ENCODE measurements at places on chromosomes 13 and 19.

GRCh38 chr19:5984600-5984999 lies 6.7 kb upstream of the RANBP3 start:
- DNase-seq = no peak

- peak; percentile 63 for DNase-seq
Measured at GRCh38 chr19:55383279-55384130, 587 bp downstream of the TMEM238 start.

DNA sequence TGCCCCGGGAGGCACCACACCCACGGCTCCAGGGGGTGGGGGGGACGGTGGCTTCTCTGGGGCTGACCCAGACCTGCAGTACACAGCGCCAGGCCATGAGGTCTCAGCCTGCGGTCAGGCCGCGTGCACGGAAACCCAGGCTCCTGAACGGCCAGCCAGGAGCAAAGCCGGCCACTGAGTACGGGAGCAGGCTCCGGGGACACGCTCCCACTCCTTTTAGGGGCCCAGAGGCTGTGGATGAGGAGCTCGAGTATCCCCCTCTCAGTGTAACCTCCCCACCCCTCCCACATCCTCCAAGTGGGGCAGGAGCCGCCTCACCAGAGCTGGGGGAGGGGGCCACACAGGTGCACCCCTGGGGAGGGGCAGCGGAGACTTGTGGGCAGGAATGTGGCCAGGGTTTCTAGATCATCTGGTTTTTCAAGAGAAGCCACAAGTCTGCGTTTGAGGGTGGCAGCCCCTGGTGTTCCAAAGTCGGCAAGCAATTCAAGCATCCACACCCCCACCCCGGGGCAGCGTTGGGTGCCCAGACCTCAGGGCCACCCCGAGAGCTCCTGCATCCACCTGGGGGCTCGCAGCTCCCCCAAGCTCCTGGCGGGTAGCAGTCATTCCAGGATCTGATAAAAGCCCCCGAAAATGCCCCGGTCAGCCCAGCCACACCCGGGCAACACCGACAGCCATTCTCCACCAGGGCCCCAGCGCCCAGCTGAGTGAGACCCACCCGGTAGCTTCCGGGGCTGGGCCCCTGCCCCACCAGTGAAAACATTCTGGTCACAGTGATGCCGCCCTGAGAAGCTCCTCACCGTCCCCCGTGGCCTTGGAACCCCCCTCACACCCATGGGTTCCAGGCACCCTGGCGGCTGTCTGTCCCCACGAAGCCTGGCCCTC lies 6.1 kb downstream of the SBNO2 start:
- no peak for DNase-seq

GRCh38 chr13:79338343-79338742 lies 67.7 kb downstream of the RBM26 start:
- no peak for DNase-seq

DNA sequence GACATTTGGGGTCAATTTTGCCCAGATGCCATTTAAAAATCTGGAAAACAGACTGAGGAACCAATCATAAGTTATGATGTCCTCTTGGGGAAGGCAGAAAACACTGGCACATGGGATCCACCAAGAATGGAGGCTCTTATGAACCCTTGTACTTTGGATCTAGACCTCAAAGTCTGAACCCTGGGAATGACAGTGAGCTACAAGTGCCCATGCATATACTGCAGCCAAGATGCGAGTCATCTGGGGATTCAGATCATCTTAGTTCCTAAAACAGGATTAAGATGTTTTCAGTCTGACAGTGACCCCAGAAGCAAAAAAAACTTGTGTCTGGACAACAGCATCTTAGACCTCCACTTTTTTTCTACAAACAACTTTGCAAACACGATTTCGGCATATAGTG lies 100.2 kb upstream of the SIAH3 start:
- DNase-seq = no peak

DNA sequence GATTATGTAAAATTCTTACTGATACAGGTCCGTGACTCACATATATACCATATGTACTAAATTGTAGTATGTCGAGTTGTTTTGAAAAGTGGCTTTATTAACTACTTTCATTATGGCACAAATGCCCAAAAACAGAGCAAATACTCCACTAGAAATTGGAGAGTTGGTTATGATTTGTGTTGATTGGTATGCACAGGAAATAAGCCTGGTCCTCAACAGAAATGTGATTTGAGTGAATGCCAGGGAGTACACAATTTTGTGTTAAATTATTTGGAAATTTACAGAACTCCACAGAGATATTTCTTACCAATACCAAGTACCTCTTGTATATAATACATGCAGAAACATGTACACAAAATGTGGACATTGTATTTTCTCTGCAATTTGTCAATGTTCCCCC lies 676.7 kb downstream of the PCDH9 start:
- DNase-seq = no peak

DNA sequence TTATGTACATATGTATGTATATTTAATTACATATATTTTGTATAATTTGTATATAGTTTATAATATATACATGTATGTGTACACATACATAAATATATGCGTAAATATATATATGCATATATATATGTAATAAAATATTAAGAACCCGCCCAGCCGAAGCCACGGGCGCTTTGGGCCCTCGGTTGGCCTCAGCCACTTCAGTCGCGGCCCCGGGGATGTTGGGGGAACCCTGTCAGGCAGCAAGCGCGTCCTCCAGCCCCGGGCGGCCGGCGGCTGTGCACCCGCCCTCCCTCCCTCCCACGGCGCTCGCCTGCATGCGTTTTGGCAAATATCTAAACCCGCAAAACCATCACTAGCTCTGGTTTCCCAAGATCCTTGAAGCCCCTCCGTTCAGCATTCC lies 7.9 kb upstream of the ZNF606 start:
- no peak for DNase-seq

GRCh38 chr13:100473087-100473486 lies 115.5 kb downstream of the GGACT start:
- no peak for DNase-seq

DNA sequence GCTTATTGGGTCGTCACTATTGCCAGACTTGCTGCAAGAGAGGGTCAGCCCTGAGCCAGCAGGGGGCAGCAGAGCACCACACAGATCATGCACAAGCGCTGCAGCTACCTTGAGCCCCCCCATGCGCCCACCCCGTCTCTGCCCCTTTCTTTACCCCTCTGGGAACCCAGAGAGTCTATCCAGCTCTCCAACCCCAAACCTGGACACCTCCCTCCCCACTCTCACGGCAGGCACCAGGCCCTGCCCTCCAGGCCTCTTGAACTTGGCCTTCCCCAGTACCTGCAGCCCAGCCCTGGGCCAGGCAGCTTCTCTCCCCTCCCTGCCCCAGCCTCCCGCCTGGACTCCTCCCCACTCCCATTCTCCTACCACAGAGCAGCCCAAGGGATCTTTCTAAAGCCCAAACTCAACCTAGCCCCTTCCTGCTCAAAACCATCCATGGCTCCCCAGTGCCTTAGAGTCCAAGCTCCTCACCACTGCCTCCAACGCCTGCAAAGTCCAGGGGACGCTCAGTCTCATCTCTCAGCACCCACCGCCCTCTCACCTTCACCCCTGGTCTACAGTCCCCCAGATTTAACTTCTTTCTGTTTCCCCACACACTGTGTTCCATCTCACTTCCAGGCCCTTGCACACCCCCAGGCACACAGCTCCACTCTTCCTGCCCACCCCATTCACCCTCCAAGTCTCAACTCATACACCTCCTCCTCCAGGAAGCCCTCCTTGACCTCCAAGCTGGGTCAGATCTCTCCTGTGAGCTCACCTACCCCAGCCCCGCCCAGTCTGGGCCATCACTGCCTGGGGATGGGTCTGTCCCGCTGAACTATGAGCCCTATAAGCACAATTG lies 9.4 kb upstream of the CEACAM16 start:
- peak; percentile 60 for DNase-seq

GRCh38 chr19:38852231-38853044 lies 2.7 kb upstream of the HNRNPL start:
- peak; percentile 71 for DNase-seq

GRCh38 chr13:44426461-44426860 lies 52.8 kb downstream of the SERP2 start:
- no peak for DNase-seq
